Activated T-cell treated with anti-CD3 and anti-CD28 coated beads for 24 hours (primary cell): ENCODE measurements at places on chromosomes 6 and 20.

DNA sequence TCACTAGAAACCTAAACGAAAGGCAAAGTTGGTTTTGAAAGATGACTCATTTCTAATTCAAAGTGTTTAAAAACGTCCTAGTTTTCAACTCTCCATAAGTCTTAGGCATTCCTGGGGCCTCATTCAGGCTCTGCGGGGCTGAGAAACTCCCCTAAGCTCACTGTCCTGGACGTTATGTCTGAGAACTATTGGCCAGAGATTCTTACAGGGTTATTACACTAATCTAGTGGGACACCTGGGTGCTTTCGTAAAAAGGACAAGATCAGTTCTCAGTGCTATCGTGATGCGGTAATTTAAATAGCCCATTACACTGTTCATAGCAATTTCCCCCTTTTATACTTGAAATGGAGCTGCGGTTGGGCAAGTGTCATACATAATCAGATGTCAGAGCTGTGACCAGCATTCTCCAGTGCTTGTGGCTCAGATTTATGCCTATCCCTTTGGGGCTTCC is 280.9 kb downstream of the QKI start:
- DNase-seq, result no peak

DNA sequence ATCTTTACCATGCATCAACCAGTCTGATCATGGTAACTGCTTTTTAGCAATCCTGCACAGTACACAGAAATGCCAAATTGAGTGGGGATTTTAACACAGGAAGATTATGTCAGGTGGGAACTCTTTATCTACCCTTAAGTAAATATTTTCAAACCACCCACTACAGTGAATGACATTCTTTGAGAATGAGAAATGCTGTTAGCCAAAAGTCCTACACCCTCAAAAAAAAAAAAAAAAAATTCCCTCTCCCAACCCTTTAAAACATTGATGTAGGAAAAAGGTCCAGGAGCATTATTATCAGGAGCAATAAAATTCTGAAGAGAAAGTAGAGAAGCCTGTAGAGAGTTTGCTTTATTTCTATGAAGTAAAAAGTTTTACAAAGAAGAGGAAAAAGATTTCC is 307.2 kb upstream of the THEMIS start:
- DNase-seq, result no peak

- no peak for DNase-seq
Observed at GRCh38 chr6:155382338-155382685, 68.0 kb upstream of the TFB1M start.

DNA sequence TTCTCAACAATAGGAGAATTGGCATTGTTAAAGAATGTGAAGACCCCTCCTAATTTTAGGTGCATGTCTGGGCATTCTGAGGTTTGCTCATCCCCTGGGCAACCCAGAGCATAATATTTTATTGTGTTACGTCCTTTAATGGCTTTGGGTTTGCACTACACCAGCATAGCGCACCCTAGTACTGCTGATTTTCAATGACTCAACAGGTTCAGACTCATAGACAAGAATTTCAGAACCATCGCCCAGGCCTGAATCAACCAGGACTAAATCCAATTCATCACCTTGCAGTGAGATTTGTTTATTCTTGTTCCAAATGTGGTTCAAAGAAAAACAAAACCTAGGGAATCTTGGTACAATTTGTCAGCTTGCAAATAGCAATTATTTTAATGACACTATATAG is 137.8 kb upstream of the PHACTR1 start:
- no peak for DNase-seq

- no peak for DNase-seq
Observed at GRCh38 chr20:45963059-45964005, 8.7 kb downstream of the ZNF335 start.

DNA sequence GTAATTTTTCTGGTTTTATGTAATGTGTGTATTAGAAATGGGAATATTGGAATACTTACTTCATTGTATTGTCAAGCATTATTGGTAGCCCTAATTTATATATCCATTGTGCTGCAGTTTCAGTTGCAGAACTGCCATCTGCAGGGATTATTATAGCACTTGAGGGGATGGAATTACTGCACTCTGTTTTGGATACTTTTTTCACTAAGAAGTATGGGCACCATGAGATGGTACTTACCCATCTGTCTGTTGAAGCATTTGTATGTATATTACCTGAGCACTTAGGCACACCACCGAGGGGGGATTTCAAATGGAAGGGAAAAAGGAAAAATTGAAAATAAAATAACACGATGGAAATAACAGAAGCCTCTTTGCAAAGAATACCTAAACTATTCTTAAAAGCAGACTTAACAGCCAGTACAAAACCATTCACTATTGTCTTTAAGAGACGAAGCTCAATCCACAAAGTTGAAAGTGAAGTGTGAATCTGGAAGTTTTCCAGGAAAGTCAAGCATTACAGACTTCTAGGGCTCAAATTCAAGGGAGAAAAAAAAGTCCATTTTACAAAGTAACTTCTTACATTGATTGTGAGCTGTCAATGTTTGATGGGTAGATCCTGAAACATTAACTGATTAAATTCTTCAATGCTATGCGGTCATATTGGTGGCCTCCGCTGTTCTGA is 318.7 kb downstream of the SOX4 start:
- DNase-seq, result no peak

DNA sequence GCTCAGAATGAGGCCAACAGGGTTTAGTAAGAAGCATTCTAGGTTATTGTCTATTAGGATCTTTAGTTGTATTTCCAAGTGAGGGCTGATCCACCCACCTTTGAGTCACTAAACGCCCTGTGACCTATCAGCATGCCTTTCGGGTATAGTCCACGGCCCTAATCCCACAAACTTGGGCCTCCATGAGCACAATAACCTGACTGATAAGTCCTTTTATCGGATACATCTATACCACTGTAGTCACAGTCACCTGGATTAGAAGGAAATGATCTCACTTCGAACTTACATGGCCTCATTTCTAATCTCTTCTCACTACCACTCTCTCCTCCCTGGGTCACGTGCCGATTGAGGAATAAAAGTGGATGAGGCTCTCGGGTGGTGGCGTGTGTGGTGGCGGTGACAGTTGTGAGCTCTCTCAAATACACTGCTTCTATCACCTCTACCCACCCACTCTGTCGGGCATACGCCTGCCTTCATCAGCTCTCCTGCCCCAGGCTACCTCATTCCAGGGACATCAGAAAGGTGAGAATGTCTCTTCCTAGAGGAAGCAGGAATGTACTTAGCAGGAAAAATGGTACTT is 65.2 kb downstream of the TRAM2 start:
- DNase-seq, result no peak

- DNase-seq, result no peak
Observed at GRCh38 chr6:151111670-151112069, 128.1 kb upstream of the AKAP12 start.

- no peak for DNase-seq
Observed at GRCh38 chr6:140623498-140623897, 1249.0 kb upstream of the CITED2 start.

GRCh38 chr6:126312013-126312665 is 27.8 kb upstream of the CENPW start:
- no peak for DNase-seq

DNA sequence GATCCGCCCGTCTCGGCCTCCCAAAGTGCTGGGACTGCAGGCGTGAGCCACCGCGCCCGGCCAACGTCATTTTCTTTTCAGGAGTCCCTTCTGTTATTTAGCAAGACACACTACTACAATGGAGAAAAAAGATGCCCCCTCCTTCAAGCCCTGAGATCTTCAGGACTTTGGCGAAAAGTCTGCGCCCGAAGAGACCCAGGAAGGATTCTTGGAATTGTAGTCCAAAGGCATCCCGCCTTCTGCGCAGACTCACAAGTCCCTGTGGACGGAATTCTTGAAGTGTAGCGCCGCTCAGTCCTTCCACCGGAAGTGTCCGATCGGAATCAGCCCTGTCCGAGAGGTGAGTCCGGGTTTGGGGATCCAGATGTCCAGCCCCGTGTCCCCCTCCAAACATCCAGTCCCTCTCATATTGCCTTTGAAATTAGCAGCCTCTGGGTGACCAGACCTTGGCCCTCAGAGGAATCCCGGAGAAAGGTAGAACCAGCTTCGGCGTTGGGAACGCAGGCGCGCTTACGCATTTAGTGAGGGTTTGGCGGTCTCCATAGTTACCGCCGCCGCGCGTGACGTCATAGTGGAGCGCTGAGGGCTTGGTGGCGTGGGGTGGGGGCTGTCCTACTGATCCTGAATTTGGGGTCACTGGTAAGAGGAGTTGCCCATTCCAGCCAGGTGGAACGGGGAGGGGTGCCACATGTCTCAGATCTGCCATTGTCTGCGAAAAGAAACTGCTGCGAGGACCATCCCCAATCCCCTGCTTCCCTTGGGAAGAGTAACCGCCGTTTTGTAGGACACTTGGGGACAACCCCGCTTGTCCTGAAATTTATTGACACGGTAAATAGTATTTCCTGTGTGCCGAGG is 490 bp downstream of the ZNF165 start:
- peak; percentile 88 for DNase-seq

- DNase-seq, result no peak
Observed at GRCh38 chr20:56582542-56582941, 46.6 kb upstream of the TFAP2C start.

- DNase-seq, result no peak
Observed at GRCh38 chr6:157535340-157536222, 154.6 kb downstream of the ZDHHC14 start.

- DNase-seq, result no peak
Observed at GRCh38 chr20:60058879-60059278, 100.7 kb downstream of the CDH26 start.

DNA sequence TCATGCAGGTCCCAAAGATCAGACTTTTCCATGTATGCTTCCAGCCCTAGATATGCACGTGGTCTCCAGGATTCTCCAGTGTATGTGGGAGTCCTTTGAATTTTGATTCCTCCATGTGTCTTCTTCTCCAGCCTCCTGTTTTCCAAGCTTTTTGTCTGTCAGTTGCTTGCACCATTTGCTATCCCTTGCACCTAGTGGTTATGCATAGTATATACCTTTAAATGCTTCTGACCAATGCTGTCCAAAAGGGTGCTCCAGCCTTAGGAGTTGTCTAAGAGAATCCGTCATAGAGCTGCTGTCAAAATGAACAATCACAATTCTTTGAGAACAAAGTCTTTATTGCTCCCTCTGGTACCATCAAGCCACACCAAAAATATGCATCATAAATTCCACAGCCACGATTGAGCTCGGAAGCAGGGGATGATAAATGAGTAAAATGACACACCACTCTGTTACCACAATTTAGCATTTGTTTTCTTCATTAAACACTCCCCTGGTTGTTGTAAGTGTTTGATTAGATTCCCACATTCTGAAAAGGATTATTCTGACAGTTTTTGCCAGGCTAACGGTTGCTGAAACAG is 706.2 kb upstream of the GJE1 start:
- DNase-seq, result no peak

DNA sequence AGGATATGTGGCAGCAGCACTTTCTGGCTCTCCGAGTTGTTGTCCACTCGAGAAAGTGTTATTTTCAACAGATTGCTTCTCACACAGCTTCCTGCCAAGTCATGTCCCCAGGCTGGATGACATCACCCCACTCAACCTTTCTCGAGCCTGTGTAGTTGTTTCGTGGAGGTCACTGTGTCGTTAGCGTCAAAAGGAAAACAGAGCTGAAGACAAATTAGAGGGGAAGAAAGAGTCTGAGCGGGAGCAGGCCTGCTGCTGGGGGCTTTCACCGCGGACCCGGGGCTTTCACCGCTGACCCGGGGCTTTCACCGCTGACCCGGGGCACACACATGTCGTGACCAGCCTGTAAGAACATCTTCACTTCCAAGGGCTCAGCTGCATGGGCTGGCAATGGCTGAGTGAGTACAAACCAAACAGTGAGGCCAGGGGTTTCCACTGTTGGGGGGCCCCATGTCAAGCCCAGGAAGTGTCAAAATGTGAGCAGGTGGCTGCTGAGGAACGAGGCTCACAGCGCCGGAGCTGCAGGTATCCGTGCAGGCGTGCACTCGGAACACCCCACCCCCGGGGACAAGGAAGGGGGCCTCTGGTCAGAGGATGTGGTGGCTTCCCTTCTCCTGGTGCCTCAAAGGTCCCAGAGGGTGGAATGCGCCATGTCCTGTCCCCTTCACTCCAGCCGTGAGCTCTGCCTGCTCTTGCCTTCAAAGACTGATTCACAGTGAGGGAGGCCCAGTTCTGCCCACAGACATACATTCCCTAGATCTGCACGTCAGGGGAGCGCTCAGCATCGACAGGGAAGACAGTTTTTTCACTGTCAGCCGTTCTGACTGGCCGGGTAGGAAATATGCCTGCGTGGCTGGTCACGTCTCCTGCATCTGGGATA is 365.9 kb downstream of the TAF4 start:
- no peak for DNase-seq

DNA sequence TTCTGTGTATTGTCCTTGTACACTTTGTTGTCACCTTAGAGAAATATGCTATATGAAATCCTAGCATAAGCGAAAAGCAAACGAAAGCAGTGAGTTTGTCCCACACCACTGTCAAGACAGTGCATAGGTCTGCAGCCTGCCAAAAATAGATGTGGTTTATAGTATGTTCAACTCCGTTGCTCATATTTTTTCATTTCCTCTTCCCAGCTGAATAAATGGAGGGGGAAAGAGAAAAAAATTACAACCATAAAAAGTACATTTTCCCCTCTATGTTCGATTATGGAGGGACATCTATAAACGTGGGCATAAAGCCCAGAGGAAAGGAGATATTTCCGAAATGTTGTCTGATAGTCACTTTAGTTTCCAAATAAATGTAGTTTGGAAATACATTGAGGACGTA is 25.8 kb downstream of the PRL start:
- DNase-seq, result no peak

GRCh38 chr20:3084283-3084985 is at the start of gene AVP:
Gene AVP, minus strand, starts transcription at chr20:3084724. Its CDS starts 50 bp downstream, at chr20:3084674.
- no peak for DNase-seq

DNA sequence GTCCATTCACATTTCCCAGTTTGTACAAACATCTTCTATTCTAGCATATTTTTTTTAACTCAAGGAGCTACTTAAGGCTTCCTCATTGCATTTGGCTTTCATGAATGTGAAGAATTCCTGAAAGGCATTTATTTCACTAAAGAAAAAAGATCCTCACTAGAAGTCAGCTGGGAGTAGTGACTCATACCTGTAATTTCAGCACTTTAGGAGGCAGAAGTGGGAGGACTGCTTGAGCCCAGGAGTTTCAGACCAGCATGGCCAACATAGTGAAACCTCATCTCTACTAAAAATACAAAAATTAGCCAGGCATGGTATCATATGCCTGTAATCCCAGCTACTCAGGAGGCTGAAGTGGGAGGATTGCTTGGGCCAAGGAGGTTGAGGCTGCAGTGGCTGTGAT is 30.9 kb upstream of the XRN2 start:
- no peak for DNase-seq

- no peak for DNase-seq
Observed at GRCh38 chr20:4802527-4802926, 80.8 kb downstream of the PRND start.

GRCh38 chr6:146154197-146154596 is 125.3 kb downstream of the GRM1 start:
- no peak for DNase-seq

- DNase-seq, result no peak
Observed at GRCh38 chr6:71977884-71978283, 91.5 kb downstream of the RIMS1 start.

- DNase-seq, result no peak
Observed at GRCh38 chr6:45606831-45607400, 229.2 kb upstream of the SUPT3H start.

- DNase-seq, result no peak
Observed at GRCh38 chr6:165129086-165129485, 180.3 kb downstream of the C6orf118 start.

- DNase-seq, result no peak
Observed at GRCh38 chr6:148635070-148635743, 111.6 kb upstream of the UST start.
